ENCODE measurements at places on chromosomes 13 and 19. TPM values are rescaled to one million over a fixed set of nuclear protein-coding genes. Genes with fewer than 3 reads are reported as not detected.
A peak's percentile ranks its signal among the peaks of the same experiment; 100 is the strongest.

MRI1 gene
- not detected for polyA plus RNA-seq

MCEMP1 gene
- not detected for polyA plus RNA-seq

FRY gene
- polyA plus RNA-seq, result 2.8 TPM

UBE2L5 gene
- not detected for polyA plus RNA-seq

RAB3A gene
- polyA plus RNA-seq, result 1.1 TPM

SERTAD1 gene
- 45.2 TPM for polyA plus RNA-seq

ZNF444 gene
- 7.9 TPM for polyA plus RNA-seq

ZNF112 gene
- polyA plus RNA-seq, result not detected

CEACAM7 gene
- polyA plus RNA-seq, result not detected

DNA sequence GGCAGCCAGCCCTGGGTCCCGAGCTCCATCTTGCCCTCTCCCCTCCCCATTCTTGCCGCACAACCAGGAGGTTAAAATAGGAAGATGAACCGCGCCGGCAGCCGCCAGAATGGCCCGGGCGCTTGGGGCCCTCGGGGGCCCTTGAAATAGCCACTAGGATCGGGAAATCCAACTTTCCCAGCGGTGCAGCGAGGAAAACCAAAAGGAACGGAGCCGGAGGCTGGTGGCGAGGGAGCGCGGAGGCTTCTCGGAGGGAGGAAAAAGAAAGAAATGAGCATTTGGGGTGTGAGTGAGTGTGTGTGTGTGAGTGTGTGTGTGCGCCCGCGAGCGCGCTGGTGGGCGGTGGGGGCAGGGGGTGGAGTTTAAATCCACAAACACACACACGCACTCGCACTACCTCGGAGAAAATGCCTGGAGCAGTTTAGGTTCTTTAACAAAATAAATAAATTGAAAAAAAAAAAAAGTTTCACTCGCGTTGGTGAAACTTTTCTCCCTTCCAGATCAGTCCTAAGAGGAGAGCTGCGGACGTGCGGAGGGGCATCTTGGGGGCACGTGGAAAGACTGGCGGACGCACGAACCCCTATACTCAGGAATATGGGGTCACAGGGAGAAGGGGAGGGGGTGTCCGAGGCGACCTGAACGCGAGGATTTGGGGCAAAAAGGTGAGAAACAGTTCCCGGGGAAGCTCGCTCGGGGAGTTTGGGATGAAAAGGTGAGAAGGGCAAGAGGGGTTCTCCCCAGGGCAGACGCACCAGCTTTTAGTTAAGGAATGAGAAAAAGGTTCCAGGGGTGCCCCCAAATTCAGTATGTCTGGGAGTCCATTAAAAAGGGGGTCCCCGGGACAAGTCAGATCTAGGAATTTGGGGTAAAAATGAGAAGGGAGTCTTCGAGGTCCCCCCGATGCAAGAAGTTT is 1.3 kb downstream of the RFX2 start:
- H3K27ac ChIP-seq, result peak overlapping the region; percentile 90
- DNase-seq, result peak; percentile 62
- no peaks in the 10 kb centered on the region for H3K36me3 ChIP-seq

DNA sequence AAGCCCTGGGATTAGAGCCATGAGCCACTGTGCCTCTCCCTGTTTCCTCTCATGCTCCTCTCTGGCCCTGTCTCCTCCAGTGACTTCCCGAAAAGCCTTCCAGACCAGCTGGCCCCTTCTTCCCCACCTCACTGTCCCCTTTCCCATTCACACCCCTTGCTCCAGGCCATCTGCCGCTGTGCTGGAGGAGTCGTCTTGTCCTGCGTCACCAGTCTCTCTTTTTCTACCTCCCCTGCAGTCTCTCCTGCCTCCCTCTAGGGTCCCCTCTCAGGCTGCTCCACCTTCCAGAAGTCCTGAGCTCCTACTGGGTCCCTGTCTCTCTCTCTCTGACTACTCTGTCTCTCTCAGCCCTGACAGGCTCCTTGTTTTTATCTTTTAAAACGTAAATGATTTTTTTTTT is 5.3 kb upstream of the FFAR1 start:
- DNase-seq, result no peak
- H3K4me1 ChIP-seq, result peaks cover 14% of the 10 kb centered on the region
- H3K27me3 ChIP-seq, result peaks cover 6% of the 10 kb centered on the region

DNA sequence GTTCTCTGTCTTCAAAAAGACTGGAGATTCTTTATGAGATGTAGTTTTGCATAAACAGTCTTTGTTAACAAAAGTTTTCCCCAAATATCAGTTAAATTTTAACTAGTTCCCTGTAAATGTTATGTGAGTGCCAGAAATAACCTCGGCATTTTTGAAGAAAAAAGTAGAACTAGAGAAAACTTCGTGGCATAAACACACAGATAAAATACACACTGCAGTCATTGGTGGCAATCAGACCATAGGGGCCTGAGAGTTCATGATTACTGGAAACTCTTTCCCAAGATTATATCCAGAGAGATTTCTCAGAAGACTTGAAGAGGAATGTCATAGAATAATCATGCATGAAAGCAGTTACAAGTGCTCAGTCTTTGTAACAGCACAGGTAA is 190.0 kb downstream of the MZT1 start:
- no peak for DNase-seq
- H3K27me3 ChIP-seq, result peaks cover 2% of the 10 kb centered on the region
- no peak overlapping the region for H3K27ac ChIP-seq
- H3K4me1 ChIP-seq, result no peaks in the 10 kb centered on the region

DNA sequence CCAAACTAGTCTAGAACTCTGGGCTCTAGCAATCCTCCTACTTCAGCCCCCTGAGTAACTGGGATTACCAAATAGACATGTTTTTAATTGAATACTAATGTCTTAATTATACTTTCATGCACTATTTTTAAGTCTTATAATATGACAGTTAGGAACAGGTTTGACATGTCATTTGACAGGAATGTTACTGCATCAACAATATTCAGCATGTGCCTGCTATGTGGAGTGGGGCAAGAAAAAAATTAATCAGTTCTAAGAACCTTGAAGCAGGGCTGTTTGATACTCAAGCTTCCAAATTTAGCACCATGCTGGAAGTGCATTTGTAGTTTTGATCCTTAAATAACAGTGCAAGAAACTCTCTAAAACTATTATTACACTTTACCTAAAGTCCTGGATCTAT is 265.3 kb downstream of the MZT1 start:
- no peak overlapping the region for H3K27ac ChIP-seq
- H3K27me3 ChIP-seq, result no peaks in the 10 kb centered on the region
- H3K36me3 ChIP-seq, result no peaks in the 10 kb centered on the region
- H3K4me3 ChIP-seq, result no peak overlapping the region
- DNase-seq, result no peak
- H3K4me1 ChIP-seq, result no peaks in the 10 kb centered on the region

- peak overlapping the region; percentile 97 for H3K4me3 ChIP-seq
- peaks cover 4% of the 10 kb centered on the region for H3K36me3 ChIP-seq
- peaks cover 5% of the 10 kb centered on the region for H3K27me3 ChIP-seq
- peak overlapping the region; percentile 97 for H3K27ac ChIP-seq
- peaks cover 37% of the 10 kb centered on the region for H3K4me1 ChIP-seq
Observed at GRCh38 chr19:16628984-16629691, 1.1 kb upstream of the MED26 start.

DNA sequence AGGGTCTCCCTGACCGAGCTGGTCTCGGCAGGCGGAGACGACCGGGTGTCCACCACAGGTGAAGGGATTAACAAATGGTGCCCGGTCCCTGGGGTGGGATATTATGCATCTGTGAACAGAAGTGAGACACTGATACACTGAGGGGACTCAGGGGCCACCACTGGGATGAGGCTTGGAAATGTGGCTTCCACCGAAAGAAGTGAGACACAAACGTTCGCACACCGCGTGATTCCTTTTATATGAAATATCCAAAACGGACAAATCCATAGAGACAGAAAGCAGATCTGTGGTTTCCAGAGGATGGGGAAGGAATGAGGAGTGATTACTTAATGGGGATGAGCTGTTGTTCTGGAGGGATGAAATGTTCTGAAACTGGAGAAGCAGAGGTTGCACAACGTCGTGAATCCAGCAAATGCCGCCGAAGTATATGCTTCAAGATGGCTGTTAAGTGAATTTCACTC is 47.5 kb downstream of the C13orf46 start:
- H3K4me1 ChIP-seq, result peaks cover 5% of the 10 kb centered on the region
- DNase-seq, result no peak
- no peak overlapping the region for H3K4me3 ChIP-seq
- no peak overlapping the region for H3K27ac ChIP-seq
- peaks cover 4% of the 10 kb centered on the region for H3K36me3 ChIP-seq

GRCh38 chr19:16031872-16032200 is 44.5 kb upstream of the TPM4 start:
- no peak for DNase-seq
- H3K27ac ChIP-seq, result no peak overlapping the region
- H3K4me3 ChIP-seq, result no peak overlapping the region
- no peaks in the 10 kb centered on the region for H3K27me3 ChIP-seq

DNA sequence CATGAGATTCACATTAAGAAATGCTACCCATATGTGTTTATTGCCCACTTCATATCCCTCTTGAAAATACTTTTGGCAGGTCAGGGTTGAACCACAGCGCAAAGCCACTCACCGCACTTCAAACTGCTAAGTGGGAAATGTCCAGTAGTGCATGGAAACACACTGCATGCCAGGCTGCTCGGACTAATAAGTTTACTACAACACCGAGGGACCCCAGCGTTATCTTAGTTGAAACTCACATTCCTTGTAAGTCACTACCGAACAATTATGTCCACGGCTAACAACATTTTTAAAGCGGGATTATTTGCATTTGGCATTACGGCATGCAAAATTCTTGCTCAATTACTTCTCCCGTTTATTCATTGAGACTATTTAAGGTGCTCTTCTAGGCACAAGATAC is 4.0 kb downstream of the BRD4 start:
- no peaks in the 10 kb centered on the region for H3K36me3 ChIP-seq
- H3K27me3 ChIP-seq, result peaks cover 7% of the 10 kb centered on the region

DNA sequence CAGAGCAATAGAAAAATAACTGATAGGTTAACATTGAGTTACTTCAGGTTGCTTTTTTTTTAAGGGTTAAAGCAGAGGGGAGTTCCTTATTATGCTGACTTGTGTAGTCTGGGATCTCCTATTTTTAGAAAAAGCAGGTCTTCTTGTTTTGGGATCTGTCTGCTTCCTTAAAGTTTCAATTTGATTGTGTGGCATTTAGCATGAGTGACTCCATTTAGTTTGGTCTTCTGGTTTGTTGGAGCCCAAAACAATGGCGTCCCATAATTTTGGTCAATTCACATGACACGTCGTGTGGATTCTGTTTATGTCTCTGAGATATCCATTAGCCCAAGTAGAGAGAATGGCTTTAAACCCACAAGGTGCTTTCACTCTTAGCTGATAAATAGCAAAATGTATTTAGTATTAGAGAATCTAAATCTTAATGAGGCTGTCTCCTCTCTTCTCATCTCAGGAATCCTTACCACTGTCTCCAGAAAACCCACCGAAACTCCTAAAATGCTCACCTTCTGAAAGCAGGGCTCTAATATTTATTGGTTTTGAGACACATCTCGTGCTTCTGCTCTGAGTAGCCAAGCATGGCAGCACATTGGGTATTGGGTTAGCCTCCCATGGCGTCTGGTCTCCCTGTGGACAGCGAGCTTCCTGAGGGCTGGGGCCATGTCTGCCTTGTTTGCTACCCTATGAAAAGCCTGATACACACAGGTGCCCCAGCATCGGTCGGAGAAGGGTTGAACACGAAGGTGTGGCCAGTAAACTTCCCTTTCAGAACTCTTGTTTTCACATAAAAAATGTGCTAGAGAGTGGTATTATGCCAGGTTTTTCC is 67.2 kb upstream of the GPR183 start:
- H3K36me3 ChIP-seq, result peaks cover 39% of the 10 kb centered on the region
- peaks cover 77% of the 10 kb centered on the region for H3K4me1 ChIP-seq
- H3K27ac ChIP-seq, result peak overlapping the region; percentile 90
- peak overlapping the region; percentile 49 for H3K4me3 ChIP-seq
- H3K27me3 ChIP-seq, result peaks cover 12% of the 10 kb centered on the region

DNA sequence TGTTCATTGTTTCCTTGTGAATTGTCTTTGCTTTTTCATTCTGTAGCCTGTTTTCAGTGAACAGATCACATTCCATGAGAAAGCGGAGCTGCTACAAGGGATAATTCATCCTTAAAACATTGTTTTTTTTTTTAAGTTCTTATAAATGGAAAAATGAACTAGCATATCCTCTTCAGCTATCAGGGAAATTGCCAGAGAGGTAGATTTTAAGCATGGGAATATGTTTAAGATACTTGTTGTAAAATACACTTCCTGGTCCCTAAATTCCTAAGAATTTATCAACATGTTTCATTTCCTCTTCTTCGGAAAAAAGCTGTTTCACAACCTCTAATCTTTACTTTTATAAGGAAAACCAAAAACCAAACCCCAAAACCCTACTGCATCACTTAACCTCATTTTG is 238.0 kb downstream of the POSTN start:
- no peaks in the 10 kb centered on the region for H3K36me3 ChIP-seq
- no peaks in the 10 kb centered on the region for H3K4me1 ChIP-seq
- H3K27ac ChIP-seq, result no peak overlapping the region
- H3K4me3 ChIP-seq, result no peak overlapping the region
- H3K27me3 ChIP-seq, result no peaks in the 10 kb centered on the region

- peaks cover 3% of the 10 kb centered on the region for H3K36me3 ChIP-seq
- no peak for DNase-seq
Observed at GRCh38 chr19:48006762-48007161, 12.3 kb downstream of the ELSPBP1 start.

DNA sequence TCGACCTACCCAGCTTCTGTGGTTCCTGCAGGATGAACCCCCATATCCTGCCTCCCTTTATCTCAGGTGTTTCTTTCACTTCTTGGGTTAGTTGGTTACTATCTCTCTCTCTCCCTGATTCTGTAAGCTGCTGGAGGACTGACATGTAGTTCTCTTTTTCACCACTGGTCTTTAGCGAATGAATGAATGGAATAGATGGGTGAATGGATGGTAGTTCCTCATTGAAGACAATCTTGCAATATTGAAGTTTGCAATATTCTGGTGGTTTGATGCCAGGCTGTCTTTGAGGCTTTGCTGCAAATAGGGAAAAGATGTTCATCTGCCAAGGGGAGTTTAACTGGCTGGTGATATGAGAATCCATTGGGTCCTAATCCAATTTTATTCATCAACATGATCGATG is 120.2 kb downstream of the UBL3 start:
- no peaks in the 10 kb centered on the region for H3K36me3 ChIP-seq
- no peak for DNase-seq
- H3K4me1 ChIP-seq, result peaks cover 13% of the 10 kb centered on the region

DNA sequence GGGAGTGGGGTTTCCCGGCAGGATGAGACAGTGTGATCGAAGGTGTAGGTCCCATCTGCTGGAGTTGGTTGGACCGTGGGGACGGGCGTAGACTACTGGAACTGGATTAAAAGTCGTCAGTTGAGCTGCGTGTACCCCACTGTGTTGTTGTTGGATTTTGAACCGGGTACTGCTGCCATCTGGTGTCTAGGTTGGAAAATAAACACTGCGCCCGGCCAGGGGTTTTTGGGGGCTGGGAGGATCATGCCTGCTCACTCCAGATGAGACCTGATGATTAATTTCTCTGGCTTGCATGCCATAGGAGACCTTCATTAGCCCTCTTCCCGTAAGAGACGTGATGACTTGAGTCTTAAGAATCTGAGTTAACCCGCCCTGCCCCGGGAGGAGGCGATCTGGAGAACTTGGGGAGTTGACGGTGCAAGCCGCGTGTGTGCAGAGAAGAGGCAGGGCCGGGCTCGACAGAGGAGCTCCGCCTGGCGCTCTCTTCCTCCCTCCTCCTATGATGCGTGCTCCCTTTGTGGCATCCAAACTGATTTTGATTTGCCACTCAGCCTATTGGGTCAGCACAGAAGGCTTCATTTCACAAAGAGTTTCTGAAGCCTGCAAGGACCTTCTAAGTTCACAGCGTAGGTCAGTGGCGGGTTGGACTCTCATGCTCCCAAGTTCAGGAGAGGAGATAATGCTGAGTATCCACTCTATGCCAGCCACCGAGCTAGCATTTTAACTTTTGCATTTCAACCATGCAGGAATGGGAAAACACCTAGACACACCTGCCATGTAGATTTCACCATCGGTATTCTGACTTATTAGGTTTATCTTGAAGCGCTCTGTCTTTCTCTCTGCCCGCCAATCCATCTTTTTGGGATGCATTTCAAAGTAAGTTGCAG is 2.7 kb downstream of the UHRF1 start:
- peaks cover 5% of the 10 kb centered on the region for H3K27me3 ChIP-seq
- peak overlapping the region; percentile 58 for H3K27ac ChIP-seq
- no peaks in the 10 kb centered on the region for H3K36me3 ChIP-seq
- H3K4me3 ChIP-seq, result peak overlapping the region; percentile 100
